AG08395 (cell line): ENCODE measurements at places on chromosomes 11 and 22.
A peak's percentile ranks its signal among the peaks of the same experiment; 100 is the strongest.

DNA sequence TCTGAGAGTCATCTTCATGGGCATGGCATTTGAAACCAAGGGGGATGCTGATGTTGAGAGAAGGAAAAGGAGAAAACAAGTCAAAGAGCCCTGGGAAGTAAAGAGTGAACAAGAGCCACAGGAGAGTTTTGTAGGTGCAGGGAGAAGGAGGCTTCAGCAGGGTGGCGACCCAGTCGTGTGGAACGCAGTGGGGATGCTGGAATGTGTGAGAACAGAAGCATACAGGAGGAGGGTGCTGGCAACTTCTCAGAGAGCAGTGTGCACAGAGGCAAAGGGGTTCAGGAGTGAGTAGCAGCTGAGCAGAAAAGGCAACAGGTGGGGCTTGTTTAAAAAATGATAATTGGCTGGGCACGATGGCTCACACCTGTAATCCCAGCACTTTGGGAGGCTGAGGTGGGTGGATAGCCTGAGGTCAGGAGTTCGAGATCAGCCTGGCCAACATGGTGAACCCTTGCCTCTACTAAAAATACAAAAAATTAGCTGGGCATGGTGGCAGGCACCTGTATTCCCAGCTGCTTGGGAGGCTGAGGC lies 75.8 kb upstream of the PLET1 start:
- DNase-seq = no peak

- DNase-seq = no peak
Measured at GRCh38 chr11:110968348-110969062, 256.3 kb upstream of the ARHGAP20 start.

DNA sequence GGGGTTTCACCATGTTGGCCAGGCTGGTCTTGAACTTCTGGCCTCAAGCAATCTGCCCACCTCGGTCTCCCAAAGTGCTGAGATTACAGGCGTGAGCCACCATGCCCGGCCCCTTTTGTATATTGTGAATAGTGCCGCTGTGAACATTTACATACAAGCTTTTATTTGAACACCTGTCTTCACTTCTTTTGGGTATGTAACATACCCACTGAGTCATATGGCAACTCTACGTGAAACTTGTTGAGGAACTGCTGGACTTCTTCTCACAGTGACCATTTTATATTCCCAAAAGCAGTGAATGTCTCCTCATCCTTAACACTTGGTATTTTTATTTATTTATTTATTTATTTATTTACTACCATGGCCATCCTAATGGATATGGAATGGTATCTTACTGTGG lies 3.9 kb upstream of the SCT start:
- no peak for DNase-seq

DNA sequence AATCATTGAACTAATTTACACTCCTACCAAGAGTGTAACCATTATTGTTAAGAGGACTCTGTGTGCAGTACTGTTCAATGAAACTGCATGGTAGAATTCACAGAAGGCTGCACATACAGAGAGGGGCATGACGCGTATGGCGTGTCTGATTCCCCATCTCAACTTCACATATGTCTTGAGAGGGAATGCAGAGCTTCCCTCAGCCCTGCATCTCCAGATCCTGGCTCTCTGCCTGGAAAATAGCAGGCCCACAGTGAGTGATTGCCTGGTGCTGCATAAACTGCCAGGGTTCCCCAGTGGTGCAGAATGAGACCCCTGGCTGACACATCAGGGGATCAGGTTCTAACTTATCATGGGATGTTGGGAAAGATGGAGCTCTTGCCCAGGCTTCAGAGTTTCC lies 260.2 kb upstream of the ISX start:
- DNase-seq = no peak

DNA sequence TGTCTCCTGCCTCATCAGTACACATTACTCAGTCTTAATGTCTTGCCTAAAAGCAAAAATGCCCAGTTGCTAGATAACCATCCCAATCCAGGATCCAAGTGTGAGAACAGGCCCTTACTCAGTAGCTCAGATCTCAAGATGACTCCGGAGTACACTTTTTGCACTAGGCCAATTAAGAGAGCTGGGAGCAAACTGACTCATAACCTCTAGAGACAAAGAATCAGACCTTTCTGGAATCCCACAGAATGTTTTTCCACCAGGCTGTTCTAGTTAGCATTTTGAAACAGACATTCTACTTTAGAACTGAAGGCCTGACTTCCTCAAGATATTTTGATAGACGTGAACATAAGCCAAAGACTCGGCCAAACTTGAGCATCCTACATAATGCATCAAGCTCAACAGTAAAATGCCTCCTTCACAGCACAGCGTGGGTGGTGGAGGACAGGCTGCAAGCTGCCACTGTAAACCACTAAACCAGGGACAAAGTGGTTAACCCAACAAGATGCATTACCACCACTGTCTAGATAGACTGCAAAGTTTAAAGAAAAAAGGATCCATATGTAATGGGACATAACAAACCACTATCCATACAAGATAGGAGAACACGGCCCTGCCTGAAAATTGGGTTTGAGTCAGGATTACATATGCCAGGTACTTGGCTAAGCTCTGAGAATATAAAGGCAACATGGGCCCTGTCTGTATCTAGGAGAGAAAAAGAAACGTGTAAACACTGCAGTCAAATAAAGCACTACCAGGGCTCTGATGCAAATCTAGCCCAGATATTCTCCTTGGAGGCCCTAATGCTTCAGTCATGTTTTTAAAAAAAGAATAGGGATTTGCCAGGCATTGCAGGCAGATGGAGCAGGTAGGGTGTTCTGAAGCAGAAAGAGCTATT lies 48.3 kb downstream of the MYH9 start:
- DNase-seq = peak; percentile 84

- peak; percentile 47 for DNase-seq
Measured at GRCh38 chr11:44788536-44789261, 61.9 kb downstream of the TSPAN18 start.

DNA sequence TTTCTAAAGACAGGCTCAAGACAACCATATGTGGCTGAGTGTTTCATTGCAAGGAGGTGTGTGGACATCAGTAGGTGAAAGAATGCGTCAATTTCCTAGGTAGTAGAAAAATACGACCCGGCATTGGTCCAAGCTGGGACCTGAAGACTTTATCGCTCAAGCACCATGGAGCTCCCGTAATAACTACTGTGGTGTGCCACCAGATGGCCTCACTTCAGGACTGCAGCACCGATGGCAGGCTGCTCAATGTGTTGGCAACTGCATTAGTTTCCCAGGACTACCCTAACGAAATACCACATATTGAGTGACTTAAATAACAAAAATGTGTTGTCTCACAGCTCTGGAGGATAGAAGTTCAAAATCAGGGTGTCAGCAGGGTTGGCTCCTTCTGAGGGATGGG lies 72.4 kb upstream of the FAT3 start:
- no peak for DNase-seq

GRCh38 chr22:36304429-36304828 lies 51.5 kb downstream of the APOL1 start:
- DNase-seq = no peak

GRCh38 chr11:111565114-111565720 lies 24.7 kb downstream of the LAYN start:
- DNase-seq = peak; percentile 61

DNA sequence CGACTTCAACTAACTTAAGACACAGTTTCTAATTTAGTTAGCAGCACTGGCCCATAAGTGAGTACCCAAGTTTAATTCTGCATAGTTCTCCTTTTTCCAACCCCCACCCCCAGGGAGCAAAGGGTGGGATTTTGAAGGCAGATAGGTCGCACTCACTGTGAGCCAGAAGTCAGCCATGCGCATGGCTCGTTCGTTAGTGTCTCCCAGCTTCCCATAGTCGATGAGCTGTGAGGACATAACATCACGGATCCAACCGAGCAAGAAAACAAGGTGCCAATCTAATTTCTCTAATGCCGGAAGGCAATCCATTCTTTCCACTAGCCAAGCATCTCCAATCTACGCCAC lies 577 bp downstream of the MRPL17 start:
- DNase-seq = no peak

GRCh38 chr22:35131525-35132000 lies 65.6 kb downstream of the ISX start:
- DNase-seq = no peak

- no peak for DNase-seq
Measured at GRCh38 chr22:20980938-20981722, 967 bp upstream of the LZTR1 start.

- DNase-seq = no peak
Measured at GRCh38 chr11:87292598-87292997, 254.9 kb downstream of the TMEM135 start.

DNA sequence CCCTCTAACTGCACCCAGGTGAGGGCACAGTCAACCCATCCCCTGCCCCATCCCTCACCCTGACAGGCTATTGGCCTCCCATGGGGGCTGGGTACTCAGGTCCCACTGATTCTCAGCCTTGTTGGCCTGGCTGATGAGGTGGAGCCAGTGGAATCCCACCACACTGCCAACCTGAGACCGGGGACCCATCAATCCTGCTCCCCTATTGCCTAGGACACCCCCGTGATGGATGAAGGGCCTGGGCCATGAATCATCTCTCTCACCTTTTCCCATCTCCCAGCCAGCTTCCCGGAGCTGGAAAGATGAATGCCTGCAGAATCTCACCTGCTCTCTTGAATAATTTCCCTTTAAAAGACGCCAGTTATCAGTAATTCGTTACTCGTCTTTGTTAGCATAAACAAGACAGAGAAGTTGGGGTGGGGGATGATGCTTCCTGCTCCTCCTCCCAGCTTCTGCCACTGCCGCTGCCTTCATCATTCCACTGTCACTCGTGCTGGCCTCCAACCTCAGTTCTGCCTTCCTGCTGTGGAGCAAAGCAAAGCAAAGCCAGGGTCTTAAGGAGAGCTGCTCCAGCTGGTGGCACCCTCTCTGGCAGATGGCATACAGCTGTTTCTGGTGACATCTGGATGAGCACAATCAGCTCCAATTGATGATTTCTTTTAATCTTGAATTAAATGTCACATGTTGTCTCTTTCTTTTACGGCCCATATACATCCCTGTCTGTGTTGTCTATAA lies 204.0 kb upstream of the NECTIN1 start:
- DNase-seq = no peak

DNA sequence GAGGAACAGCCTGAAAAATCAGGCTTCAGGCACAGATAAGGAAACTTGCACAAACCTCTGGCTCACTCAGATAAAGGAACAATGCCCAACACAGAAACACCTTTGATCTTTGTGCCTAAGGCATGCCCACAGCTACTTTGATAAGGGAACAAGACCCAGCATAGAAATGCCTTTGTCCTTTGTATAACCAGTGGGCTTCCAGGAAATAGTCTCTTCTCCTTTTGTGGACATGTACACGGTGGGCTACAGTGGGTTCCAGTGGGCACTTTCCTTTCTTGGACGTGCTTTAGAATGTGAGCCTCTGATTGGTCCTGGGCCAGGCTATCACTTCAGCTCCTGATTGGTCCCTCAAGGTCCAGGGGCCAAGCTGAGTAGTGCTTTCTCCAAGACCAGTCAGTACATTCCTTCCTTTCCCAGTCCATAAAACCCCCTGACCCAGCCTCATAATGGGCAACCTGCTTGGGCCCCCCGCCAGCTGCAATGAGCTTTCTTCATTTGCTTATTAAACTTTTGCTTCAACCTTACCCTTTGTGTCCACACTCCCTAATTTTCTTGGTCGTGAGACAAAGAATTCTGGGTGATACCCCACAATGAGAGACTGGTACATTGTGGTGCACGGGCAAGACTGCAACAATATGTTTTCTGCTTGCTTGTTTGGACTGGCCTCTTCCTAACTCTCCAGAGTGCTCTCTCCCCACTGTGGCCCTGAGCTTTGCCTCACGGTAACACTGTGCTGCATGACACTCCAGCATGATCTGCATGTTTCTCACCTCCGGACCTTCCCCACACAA lies 1.7 kb upstream of the CABIN1 start:
- no peak for DNase-seq

DNA sequence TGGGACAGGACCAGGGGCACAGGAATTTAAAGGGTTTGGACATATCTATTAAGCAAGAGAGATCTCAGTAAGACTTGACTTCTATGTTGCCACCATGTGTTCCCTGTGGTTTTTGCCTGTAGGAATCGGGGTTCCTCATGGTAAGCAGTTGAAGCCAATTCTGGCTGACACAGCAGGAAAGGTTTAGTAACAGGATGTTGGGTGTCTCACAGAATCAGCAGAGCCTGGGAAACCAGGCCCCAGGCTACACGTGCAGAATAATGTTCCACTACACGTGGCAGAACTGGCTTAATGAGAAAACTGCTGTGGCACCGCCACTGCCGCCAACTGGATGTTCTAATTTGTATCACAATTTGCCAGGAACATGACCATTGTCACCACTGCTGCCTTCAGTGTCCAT lies 264.6 kb upstream of the PLET1 start:
- DNase-seq = peak; percentile 50

GRCh38 chr11:67700548-67701262 lies 26.3 kb upstream of the ALDH3B2 start:
- no peak for DNase-seq

- DNase-seq = no peak
Measured at GRCh38 chr22:36585841-36586240, 56.9 kb upstream of the EIF3D start.
